Inflammatory macrophage treated with lipopolysaccharide for 1 hour (primary cell): ENCODE measurements at places on chromosomes 7 and 10.
A peak's percentile ranks its signal among the peaks of the same experiment; 100 is the strongest.

DNA sequence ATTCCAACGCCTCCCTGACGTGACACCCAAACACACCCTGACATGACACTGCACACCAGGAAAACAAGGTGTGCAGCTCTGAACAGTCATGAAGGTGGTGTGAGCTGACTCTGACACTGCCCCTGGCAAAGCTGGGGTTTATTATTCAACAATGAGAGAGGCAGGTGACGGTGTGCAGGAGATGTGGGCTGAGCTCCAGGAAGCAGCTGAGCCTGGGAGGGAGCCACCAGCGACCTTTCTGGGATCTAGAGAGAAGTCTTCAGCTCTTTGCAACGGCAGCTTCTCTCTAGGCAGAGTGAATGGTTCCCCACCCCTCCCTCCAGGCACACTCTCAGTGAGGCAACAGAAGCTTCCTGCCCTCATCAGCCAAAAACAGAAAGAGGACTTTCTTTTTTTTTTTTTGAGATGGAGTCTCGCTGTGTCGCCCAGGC is 65.6 kb downstream of the SH3PXD2A start:
- DNase-seq = no peak

GRCh38 chr7:92289321-92289720 is 43.5 kb downstream of the ANKIB1 start:
- no peak for DNase-seq

GRCh38 chr7:69115788-69116187 is 482.5 kb upstream of the AUTS2 start:
- DNase-seq = no peak

- DNase-seq = no peak
Observed at GRCh38 chr7:8443576-8444467, 10.4 kb downstream of the NXPH1 start.

GRCh38 chr7:136517971-136518370 is 350.5 kb upstream of the CHRM2 start:
- DNase-seq = no peak

- DNase-seq = no peak
Observed at GRCh38 chr7:157610671-157611295, 274.0 kb downstream of the DNAJB6 start.

DNA sequence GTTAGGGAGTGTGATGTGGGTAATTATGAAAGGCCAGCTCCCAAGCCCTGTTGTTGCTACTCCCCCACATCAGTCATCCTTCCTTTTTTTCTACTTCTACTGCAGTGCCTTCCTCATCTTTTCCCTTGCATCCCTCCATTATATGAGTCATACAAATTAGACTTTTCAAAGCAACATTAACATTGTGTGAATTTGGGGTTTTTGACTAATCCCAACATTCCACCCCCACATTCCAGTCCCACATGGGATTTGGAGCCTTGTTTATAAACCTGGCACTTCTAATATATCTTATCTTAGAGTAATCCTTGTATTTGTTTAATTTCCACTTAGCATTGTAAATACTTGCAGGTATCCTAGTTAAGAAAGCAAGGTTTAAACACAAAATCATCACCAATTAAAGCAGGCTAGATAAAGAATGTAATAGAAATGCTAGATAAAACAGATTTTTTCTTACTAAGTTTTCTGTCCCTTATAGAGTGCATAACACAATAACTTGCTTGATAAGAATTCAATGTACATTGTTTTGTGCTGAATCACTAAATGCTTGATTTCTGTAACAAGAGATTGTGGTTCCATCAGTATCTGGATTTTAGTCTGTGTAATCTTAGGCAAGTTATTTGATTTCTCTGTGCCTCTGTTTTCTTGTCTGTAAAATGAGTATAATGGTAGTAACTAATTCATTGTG is 165.8 kb downstream of the CFTR start:
- DNase-seq = no peak

GRCh38 chr7:80827239-80827633 is 91.6 kb downstream of the SEMA3C start:
- DNase-seq = no peak

GRCh38 chr7:96719164-96719563 is 9.5 kb upstream of the SEM1 start:
- no peak for DNase-seq

DNA sequence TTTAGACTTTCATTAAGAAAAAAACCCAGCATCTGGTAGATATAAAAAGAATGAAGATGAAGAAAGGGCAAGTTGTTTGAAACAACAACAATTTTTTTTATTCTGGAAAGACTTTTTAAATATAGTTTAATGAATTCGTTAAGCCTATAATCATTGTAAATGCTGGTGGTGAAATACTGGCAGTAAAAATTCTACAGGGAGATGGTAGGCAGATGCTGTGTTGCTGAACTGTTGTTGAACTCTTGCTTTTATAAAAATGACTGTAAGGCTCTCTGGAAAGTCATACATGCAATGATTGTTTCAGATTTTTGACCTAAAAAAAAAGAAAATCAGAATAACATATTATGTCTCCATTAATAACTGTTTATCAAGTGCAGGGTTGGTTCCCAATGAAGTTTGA is 39.0 kb downstream of the SCIN start:
- no peak for DNase-seq

GRCh38 chr7:27808626-27809025 is 68.7 kb downstream of the TAX1BP1 start:
- DNase-seq = no peak

- no peak for DNase-seq
Observed at GRCh38 chr10:126250045-126250444, 138.2 kb downstream of the ADAM12 start.

- DNase-seq = no peak
Observed at GRCh38 chr7:24734306-24734705, 23.0 kb downstream of the GSDME start.

DNA sequence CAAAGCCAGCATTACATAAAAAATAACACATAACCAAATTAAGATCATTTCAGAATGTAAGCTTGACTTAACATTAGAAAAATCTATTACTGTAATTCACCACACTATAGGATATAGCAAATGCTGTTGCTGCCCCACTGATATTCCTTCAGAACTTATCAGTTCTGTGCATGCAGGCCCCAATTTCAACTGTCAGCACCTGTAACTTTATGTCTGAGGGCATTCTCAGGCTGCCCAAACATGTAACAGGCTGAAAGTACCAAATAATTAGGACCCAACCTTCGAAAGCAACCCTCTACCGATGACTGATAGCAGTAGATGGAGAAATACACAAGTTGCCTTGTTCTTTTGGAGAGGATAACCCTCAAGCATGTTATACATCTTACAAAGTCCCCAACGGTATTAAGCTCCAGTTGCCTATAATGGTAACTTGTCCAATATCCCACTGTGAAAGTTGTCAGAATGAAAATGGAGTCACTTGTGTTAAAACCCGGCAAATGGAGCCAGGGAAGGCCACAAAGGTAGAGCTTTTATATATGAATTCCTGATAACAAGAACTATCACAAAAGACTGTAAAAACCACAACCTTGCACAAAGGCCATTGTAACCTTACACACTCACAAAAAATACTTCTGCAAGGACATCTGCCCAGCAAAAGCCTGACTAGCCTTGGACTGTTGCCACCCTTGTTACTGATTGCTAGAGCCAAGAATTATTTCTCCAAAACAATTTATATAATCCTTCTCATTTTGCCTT is 66.9 kb upstream of the ZNF746 start:
- DNase-seq = no peak

DNA sequence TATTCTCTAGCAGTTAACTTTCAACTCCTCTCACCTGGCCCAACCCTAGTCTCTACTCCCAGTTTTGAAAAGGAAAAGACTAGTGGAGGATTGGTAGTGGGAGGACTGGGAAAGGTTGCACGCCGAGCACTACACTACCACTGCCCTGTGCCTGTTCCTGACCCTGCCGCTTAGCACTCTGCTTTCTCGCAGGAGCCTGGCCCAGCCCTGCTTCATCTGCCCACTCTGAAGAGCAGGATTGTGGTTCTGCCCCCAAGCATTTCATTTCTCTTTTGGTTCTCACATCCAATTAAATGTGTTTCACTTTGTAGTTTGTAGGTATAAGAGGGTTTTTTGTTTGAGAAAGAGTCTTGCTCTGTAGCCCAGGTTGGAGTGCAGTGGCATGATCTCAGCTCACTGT is 31.5 kb upstream of the RBM20 start:
- DNase-seq = no peak

DNA sequence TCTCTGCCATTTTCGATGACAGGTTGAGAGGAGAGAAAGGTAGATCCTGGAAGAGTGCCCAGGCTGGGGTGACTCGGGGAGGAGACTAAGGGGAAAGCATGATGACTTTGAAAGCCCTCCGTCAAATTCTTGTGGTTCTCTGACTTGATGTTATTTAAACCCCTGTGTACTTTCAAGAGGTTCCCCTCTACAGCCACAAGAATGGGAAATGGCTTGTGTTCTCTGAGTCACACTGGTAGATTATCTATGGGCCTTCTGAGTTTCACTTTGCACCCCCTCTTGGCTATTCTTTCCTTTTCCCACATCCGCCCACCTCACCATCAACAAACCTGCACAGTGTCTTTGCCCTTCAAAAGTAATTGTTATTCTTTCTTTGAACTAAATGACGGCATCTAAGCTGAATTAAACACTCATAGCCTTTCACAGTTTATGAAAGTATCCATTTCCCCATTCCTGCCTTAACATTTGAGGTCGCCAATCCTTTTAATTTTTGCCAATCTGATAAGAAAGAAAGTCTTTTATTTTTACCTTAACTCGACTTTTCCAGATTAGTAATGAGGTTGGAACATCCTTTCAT is 24.1 kb downstream of the PRF1 start:
- DNase-seq = peak; percentile 46

DNA sequence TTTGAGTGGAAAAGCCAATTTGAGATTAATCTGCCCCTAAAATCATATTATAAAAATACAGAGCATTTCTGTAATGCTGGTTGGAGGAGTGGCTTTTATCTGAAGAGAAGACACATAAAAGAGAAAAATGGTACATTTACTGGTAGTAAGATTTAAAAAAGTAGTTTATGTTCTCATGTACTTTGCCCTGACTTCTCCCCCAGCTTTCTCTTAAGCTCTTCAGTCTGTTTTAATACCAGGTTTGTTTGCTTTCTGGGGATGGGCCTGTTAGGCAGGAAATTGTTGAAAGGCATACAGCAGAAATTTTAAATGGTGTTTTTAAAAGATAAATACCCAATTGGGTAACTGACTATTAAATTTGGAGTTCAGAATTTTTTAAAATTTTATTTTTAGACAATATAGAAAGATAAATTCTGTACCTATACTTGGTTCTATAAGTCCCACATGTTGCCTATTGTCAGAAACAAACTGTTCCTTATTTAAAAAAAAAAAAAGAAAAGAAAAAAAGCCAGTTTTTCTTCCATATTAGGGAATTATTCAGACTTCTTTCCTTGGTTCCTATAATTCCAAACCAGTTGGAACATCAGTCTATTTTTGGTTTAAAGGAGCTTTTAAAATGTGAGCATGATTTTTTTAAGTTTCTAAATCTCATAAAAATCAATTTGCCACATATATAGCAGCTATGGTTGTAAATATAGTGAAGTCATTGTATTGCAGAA is 136.6 kb downstream of the ARID5B start:
- no peak for DNase-seq

GRCh38 chr10:44352316-44353127 is 32.4 kb downstream of the CXCL12 start:
- no peak for DNase-seq

GRCh38 chr10:132899054-132899750 is 43.2 kb downstream of the CFAP46 start:
- no peak for DNase-seq

GRCh38 chr10:132967540-132967939 is 25.2 kb upstream of the CFAP46 start:
- DNase-seq = no peak

DNA sequence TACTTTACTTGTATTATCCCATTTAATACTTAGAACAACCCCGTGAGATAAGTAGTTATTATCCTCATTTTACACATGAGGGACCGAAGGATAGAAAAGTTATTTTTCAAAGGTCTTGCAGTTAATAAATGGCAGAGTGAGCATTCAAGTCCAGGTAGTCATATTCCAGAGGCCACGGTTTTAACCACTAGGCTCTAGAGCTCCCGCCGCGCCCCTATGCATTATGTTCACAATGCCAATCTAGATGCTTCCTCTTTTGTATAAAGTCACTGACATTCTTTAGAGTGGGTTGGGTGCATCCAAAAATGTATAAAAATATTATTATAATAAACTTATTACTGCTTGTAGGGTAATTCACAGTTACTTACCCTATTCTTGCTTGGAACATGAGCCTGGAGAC is 11.4 kb upstream of the CFAP69 start:
- DNase-seq = no peak

GRCh38 chr10:53646525-53646924 is 873.9 kb upstream of the MBL2 start:
- no peak for DNase-seq

DNA sequence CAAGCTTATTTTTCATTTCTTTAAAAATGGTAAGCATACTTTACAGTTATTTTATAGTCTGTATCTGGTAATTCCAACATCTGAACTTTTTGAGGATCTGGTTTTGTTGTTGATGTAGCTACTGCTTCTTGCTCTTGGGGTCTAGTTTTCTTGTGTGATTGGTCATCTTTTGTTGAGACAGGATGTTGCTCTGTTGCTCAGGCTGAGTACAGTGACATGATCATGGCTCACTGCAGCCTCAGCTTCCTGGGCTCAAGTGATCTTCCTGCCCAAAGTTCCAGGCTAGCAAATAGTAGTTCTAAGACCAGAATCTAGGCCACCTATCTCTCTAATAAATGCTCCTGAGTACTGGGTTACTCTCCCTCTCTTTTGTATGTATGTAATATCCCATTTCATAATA is 75.7 kb downstream of the NRCAM start:
- no peak for DNase-seq

DNA sequence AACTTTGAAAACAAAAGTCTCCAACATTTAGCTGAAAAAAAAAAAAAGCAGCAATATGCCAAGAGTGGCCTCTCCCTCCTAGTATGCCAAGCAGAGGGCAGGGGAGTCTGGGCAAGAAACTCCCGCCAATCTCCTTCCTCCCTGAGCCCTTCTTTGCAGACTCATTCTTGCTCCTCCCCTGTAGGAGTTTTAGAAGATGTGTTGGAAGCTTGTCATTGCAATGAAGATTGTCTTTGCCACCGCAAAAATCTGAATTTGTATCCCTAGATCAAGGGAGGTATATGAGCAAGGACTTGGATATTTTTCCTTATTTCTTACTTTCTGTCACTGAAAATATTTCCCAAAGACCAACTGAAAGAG is 2.6 kb upstream of the TNS3 start:
- DNase-seq = no peak

DNA sequence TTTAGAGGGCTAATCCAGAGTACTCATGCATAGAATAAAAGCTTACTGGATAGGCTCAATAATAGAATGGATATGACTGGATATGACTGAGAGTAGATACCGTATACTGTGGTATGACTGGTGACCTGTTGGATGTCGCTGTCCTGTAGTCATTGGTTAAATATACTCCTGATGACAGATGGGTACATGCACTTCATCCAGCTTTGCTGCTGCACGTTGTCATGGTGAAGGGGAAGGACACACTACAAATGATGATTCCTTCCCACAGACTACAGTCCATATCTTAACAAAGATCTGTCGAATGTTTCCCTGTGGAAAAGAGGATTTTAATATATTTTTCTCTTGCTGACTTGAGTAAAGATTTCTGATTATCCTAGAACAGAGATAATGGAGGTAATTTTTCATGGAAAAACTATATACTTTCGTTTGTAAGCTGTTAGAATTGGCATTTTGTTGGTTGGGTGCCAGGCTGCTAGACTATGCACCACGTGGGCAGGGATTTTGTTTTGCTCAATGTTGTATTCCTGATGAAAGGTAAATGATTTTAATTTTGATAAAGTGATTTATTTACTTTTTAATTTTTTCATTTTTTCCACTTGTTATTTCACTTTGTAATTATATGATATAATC is 97.3 kb downstream of the PPP1R9A start:
- no peak for DNase-seq

- DNase-seq = no peak
Observed at GRCh38 chr10:33272635-33273034, 61.8 kb downstream of the NRP1 start.
